ENCODE measurements at places on chromosomes 13 and 19. TPM values are rescaled to one million over a fixed set of nuclear protein-coding genes. Genes with fewer than 3 reads are reported as not detected.

Gene NRTN
- 2.4 TPM for total RNA-seq

Gene UHRF1
- total RNA-seq, result 34.1 TPM

Gene TMEM38A
- 1.5 TPM for total RNA-seq

Gene TMEM145
- 6.6 TPM for total RNA-seq

DNA sequence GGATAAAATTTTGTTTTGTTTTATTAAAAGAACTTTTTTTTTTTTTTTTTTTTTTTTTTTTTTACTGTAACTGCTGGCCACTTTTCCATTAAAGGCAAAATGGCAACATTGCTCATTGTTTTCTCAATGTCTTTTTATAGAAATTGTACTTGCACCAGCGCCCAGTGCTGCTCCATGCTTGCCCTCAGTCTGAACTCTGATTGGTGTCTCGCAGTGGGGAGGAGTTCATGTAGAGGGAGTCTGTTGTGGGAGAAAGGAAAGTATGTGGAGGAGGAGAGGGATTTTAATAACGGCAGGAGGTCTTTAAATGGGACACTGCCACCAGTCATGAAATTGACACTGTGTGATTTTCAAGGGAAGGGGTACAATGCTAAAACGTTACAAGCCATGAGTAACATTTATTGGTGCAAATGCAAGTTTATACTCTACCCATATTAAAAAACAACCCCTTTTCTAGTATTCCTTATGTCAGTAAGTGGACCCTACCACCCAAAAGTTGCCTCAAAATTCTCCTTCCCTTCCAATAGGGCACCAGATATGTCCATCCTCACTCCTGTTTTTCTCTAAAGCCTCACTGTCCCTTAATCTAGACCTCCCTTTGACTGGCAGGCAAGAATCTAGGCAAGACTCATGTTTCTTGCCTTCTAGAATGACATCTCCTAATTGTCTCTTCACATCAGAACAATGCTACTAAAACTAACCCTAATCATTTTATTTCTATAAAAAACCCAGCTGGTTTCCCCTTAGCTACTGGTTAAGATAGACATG, 3.2 kb downstream of the RASL11A start:
- peaks cover 41% of the 10 kb centered on the region for H3K27me3 ChIP-seq
- DNase-seq, result no peak
- H3K27ac ChIP-seq, result no peak overlapping the region
- H3K4me3 ChIP-seq, result no peak overlapping the region

GRCh38 chr13:35733827-35734226, 257.3 kb upstream of the MAB21L1 start:
- no peak overlapping the region for H3K4me3 ChIP-seq
- H3K27ac ChIP-seq, result no peak overlapping the region
- H3K27me3 ChIP-seq, result no peaks in the 10 kb centered on the region
- H3K4me1 ChIP-seq, result peaks cover 9% of the 10 kb centered on the region

- H3K4me1 ChIP-seq, result no peaks in the 10 kb centered on the region
- no peak overlapping the region for H3K27ac ChIP-seq
- DNase-seq, result no peak
- no peaks in the 10 kb centered on the region for H3K27me3 ChIP-seq
- no peak overlapping the region for H3K4me3 ChIP-seq
These were observed 2689.7 kb downstream of the PCDH9 start for GRCh38 chr13:64540468-64540867.

DNA sequence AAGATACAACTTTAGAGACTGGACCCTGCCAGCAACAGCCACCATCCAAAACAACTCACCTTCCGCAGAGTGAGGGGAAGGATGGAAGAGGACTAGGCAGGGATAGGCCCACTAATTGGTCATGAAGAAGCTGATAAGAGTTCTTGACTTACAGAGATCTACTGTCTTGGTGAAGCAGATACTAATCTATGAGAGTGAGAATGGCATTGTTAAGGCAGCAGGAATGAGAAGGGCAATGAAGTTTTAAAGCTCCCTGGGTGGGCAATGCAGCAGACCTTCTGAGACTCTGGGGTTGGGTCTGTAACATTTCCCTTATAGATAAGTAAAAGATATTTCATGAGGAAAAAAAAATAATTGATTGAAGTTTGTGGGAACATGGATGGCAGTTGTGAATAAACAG, 63.7 kb downstream of the KLF12 start:
- no peaks in the 10 kb centered on the region for H3K27me3 ChIP-seq
- H3K27ac ChIP-seq, result no peak overlapping the region
- H3K36me3 ChIP-seq, result no peaks in the 10 kb centered on the region
- H3K4me3 ChIP-seq, result no peak overlapping the region
- no peak for DNase-seq
- peaks cover 6% of the 10 kb centered on the region for H3K4me1 ChIP-seq

Data from neural progenitor cell (in vitro differentiated cells).